ENCODE measurements at places on chromosomes 16 and 17.
A peak's percentile ranks its signal among the peaks of the same experiment; 100 is the strongest.

- no peak for DNase-seq
These were observed 91.8 kb downstream of the SDK2 start for GRCh38 chr17:73552300-73553048.

DNA sequence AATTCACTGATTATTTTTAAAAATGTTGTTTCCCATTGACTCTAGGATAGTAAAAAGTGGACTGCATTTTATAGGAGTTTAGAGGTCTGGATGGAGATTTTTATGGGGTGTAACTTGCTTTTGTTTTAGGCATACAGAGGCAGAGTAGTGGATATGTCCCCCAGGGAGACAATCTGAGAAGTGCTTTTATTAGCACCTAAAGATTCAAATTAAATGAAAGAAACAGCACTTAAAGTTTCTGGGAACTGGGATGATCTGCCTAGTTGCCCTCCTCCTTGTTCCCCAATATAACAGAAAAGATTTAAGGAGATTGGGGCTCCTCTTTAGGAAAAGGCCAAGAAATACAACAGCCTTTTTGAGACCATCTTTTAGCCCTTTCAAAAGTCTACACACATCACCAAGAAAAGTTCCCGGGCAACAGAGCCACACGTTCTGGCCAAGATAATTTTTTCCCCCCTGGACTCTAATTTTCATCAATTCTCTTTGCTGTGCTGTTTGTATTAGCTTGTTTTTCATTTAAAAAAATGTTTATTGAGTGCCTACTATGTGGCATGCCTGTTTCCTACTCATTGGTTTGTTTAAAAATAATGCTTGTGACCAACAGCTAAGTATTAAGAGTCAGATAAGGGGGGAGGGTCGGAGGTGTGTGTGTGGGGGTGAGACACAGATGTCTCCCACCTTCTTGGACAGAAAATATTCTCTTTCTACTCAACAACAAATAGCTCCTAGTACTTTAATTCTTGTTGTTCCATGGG, 2.5 kb upstream of the IGF2BP1 start:
- DNase-seq: no peak

GRCh38 chr17:81508639-81509206, 3.9 kb downstream of the ACTG1 start:
- DNase-seq: peak; percentile 47

- no peak for DNase-seq
These were observed 14.1 kb downstream of the TMC5 start for GRCh38 chr16:19431636-19432340.

DNA sequence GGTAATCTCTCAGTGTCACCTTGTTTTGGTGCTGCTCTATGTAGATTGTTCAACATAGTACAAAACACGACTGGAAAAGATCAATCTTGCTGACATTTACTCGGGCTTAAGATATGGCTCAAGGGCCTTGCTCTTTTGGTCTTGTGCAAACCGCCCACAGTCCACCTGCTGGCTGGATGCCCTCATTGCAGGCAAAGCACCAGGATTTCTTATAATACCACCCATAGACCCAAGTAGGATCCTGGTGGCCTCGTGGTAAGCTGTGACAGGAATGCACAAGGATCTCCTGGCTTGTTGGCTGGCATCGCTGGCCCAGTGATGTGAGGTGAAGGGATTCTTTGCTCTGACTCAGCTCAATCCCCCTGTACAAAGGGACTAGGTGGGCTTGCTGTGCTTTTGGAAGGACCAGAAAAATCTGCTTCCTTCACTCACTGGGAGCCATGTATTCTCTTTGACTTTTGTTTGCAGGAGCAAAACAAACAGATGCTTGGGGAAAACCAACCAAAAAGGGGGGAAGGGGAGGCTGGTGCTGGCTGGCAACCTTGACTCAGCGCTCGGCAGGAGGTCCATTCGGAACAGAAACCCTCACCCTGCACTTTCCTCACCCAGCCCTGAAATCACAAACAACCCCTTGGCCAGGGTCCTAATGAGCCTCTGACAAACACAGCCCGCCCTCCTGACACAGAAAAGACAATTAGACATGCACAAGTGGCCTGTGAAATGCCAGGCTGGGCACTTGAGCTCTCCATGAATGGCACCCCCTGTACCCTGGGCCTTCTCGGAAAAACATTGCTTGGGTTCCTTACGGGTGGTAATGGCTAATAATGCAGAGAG, 36.6 kb upstream of the MED9 start:
- DNase-seq: peak; percentile 65

DNA sequence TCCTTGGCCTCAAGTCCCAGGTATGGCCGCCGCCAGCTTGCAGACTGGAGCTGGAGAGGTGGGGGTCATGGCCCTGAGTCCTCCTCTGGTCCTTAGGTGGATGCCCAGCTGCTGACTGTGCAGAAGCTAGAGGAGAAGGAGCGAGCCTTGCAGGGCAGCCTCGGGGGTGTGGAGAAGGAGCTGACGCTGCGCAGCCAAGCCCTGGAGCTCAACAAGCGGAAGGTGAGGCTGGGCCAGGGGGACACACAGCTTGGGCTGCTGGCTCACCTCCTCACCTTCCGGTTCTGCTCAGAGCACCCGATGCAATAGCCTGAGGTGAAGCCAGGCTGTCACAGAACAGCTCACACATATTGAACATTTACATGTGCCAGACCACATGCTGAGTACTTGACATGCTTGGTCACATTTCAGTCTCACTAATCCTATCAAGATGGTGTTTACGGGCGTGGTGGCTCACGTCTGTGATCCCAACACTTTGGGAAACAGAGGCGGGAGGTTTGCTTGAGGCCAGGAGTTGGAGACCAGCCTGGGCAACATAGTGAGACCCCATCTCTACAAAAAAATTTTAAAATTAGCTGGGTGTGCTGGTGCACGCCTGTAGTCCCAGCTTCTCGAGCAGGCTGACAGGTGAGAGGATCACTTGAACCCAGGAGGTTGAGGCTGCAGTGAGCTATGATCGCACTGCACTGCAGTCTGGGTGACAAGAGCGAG, 7.4 kb downstream of the RNF40 start:
- no peak for DNase-seq

- peak; percentile 67 for DNase-seq
These were observed 67.4 kb downstream of the MED13 start for GRCh38 chr17:61997664-61998063.

DNA sequence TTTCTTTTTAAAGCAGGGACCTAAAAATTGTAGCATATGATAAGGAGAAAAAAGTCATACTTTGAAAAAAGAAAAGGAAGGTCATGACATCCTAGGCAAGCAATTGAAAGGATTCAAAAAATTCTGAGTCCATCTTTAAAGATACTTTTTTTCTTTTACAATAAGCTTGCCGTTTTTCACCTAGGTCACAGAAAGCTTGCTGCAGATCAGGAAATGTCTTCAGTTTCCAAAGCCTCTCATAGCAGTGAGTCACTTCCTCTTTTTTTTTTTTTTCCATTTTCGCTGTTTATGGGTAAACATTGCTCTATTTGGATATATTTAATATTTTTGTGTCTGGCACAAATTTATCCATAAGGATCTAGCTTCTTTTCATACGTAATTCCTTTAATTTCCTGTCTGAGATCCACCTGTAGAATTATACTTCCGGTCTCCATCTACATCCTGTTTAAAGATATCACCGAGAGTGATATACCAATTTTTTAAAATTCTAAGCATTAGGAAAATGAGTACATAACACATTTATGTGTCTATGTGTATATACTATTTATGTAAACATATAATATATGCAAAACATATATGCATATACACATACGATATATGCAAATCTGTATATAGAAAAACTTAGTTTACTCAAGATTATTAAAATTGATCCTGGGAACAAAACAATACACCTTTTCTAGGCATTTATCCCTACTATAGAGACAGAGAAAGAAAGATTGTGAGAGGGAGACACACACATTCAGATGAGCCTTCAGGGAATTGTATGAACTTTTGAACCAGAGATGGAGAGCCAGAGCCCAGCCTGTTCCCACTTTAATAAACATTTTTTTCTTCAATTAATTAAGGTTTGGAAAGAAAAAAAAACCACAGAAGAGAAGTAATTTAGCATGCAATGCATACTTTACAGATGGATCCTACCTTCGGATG, 134.4 kb downstream of the SKAP1 start:
- DNase-seq: peak; percentile 47

DNA sequence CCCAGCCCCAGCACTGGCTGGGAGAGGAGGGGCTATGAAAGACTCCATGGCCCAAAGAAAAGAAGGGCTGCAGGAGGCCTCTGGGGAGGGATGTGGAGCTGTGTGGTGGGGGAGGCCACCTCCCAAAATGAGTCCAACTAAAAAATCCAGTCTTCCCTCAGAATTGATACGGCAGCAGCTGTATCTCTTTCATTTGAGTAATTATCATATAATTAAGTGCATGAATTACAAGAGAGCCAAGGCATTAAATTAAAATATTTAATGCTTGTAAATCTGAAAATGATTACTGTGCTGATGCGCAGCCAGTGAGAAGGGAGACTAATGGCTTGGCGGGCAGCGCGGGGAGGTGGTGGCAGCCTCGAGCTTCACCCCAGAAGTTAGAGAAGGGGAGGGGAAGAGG, 192.8 kb downstream of the C16orf78 start:
- DNase-seq: no peak

DNA sequence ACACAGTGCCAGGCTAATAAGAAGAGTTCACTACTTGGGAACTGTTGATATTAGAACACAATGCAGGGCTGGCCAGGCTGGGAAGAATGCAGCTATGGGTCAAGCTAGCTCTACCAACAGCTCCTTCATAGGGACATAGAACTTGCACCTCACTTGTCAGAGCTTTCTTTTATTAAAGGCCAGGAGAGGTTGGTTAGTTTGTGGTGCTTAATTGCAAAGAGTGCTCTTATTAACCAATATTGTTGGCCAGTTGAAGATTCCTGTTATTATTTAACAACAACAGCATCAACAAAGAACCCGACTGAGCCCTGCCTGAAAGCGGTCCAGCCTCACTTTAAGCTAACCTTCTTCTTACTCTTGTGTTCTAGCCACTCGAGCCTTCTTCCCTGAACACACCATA, 43.4 kb upstream of the ANKFN1 start:
- DNase-seq: no peak

GRCh38 chr16:12435018-12435417, 368.7 kb downstream of the CPPED1 start:
- DNase-seq: no peak

DNA sequence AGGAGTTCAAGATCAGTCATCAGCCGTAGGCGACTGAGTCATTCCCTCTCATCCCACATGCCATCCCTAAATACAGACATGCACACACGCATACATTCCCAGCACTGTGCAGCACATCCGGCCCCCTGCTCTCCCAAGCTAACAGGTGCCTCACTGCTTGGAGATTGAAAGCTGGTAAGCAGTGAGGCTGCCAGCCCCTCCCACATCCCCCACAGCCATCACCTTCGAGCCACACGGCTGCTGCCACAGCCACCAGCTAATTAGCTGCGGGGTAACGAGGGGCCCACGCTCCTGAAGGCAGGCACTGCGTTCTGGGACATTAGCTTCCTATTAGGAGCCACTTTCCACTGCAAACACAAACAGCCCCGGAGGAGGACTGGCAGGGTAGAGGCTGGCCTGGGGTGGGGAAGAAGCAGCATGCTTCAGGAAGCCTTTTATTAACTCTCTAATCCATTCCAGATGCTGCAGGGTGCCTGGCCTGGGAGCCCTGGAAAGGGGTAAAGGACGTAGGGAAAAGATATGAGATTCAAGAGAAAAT, 179.6 kb downstream of the CCT6B start:
- DNase-seq: no peak

GRCh38 chr17:45144199-45145034, 3.9 kb upstream of the HEXIM1 start:
- DNase-seq: no peak

- DNase-seq: no peak
These were observed 70.8 kb downstream of the XPO6 start for GRCh38 chr16:28140788-28141618.

- peak; percentile 88 for DNase-seq
These were observed 18.4 kb upstream of the ITGA3 start for GRCh38 chr17:50037321-50038107.

GRCh38 chr16:49835161-49835777, 20.6 kb downstream of the ZNF423 start:
- no peak for DNase-seq

DNA sequence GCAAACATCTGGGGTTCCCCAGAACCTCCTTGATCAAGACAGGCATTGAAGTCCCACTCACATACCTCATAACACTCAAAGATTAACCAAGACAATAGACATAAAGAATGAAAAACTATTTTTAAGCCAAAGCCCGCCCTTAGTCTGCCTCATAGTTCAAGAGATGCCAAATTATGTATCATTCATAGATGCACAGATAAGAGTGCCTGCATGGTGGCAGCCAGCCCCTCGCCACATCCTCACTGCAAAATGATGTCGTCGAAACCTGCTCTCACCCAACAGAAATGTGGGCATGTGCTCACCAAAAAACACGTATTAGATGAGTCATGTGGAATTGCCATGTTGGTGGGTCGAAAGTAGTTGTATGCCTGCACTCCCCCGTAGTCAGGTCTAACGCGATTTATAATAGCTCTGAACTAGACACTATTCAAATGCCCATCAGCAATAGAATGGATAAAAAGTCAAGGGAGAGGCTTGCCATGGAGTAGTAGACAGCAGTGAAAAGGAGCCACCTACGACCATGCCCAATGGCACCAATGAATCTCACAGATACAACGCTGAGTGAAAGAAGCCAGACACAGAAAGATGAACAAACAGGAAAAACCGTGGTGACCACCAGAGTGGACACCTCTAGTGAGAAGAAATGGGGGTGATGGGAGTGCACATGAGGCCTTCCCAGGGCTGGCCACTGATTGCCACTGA, 64.8 kb downstream of the C16orf95 start:
- DNase-seq: no peak

DNA sequence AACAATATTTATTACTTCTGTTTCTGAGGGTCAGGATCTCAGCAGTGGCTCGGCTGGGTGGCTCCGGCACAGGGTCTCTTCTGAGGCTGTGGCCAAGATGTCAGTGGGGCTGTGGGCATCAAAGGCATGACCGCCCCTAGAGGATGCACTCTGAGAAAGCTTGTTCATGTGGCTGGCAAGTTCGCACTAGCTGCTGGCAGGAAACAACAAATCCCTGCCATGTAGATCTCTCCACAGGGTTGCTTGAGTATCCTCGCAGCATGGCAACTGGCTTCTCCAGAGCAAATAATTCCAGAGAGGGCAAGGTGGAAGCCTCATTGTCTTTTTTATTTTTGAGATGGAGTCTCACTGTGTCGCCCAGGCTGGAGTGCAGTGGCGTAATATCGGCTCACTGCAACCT, 12.5 kb downstream of the KCTD13 start:
- DNase-seq: no peak

GRCh38 chr16:23302045-23302956, at the start of gene SCNN1B:
Gene SCNN1B (plus strand): TSS chr16:23302302. CDS start chr16:23348600, 46,298 bp downstream.
- no peak for DNase-seq

GRCh38 chr17:13367154-13367553, 234.6 kb downstream of the HS3ST3A1 start:
- peak; percentile 66 for DNase-seq

- DNase-seq: no peak
These were observed 24.0 kb downstream of the YWHAE start for GRCh38 chr17:1376061-1376460.

GRCh38 chr17:29140051-29140621, 40.1 kb downstream of the MYO18A start:
- peak; percentile 68 for DNase-seq

DNA sequence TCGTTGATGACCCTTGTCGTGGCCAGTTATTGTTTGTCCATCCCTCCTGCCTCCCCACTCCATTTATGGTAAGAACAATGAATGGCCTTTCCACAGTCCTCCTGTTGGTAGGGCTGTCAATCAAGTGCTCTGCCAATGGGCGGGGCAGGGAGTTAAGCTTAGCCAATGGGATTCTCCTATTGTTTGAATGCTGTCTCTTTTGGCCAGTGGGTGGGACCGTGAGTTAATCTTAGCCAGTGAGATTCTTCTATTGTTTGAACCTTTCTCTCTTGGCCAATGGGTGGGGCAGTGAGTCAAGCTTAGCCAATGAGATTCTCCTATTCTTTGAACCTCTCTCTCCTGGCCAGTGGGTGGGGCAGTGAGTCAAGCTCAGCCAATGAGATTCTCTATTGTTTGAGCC, 85.4 kb downstream of the IRX3 start:
- no peak for DNase-seq
